NCI-H1105 treated with DMSO at 0.1 percent for 48 hours (cell line): ENCODE measurements at places on chromosomes 11 and 22.

DNA sequence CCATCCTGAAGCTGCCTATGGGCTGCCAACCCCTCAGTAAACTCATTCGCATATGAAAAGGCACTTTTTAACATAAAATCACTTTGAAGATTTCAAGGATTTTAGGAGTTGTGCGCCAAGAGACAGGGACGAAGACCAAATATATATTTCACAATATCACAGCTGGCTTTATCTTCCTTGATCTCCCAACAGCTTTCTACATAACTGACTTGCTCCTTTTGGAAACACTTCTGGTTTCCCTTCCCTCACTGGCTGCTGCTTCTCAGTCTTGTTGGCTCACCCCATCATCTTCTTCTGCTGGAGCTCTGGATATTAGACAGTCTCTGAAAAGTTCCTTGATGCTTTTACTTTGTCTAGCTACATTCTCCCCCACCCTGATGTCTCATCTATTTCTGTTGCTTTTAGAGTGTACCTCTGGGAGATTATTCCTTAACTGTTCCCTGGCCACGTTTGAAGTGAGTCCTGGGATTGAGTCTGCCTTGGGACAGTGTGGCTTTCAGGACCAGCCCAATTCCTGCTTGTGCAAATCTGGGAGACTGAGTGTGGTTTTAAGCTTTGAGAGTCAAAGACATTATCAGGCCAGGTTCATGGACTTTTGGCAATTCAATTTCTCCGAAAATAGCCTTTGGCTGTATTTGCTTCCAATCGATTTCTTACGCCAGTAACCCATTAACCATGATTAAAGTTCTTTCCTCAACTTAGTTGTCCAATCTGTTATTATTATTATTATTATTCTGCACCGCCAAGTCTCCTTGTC lies 30.9 kb upstream of the NNMT start:
- no peak for DNase-seq

DNA sequence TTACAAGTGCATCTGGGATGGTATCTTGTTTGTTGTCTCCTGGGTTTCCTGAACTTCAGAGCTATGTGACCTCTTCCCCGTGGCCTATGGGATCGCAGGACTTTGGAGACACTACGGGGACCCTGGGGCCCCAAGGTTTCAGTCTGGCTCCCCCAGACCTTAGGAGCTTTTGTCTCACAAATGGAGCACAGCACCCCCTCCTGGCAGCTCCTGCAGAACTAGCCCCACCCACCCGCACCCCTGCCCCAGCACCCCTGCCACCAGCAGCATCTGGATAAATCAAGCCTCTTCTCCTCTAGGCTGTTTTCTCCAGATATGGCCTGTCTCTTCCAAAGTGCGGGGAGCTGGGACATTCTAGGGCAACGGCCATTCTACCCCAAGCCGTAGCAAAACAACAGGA lies 10.4 kb downstream of the RCOR2 start:
- DNase-seq: no peak

DNA sequence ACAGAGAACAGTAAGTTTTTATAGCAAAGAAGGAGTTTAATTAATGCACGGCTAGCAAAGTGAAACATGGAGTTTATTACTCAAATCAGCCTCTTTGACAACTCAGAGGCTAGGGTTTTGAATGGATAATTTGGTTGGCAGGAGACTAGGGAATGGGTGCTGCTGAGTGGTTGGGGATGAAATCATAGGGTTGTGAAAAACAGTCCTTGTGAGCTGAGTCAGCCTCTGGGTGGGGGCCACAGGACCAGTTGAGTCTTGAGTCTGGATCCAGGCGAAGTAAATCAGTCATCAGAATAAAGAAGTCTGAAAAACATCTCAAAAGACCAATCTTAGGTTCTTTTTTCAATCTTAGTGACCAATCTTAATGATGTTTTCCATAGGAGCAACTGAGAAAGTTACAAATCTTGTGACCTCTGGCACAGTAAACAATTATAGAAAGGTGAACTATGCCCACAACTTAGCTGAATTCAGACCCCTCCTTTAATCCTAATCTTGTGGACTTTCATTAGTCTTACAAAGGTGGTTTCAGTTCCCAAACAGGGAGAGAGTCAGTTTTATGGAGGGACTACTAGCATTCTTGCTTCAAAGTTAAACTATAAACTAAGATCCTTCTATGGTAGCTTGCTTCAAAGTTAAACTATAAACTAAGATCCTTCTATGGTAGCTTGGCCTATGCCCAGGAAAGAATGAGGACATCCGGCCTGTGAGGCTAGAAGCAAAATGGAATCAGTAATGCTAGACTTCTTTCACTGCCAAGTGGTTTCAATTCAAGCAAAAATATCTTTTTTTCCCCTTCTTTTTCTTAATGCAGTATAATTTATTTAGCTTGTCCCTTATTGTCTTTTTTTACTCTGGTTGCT lies 84.5 kb downstream of the AASDHPPT start:
- no peak for DNase-seq

DNA sequence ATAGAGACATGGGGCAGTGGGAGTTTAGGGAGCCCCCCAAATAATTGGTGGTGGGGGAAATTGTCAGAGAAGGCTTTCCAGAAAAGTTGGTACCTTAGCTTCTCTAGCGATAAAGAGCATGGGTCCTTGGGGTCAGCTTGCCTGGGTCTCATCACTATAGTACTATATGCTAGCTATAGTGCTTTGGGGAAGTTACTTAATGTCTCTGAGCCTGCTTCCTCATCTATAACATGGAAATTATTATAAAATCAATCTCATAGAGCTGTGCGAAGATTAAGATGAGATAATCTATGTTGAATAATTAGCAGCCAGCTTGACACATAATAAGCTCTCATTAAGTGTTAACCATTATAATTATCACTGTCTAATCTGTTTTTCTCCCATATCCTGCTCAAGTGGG lies 41.2 kb downstream of the STIM1 start:
- no peak for DNase-seq

DNA sequence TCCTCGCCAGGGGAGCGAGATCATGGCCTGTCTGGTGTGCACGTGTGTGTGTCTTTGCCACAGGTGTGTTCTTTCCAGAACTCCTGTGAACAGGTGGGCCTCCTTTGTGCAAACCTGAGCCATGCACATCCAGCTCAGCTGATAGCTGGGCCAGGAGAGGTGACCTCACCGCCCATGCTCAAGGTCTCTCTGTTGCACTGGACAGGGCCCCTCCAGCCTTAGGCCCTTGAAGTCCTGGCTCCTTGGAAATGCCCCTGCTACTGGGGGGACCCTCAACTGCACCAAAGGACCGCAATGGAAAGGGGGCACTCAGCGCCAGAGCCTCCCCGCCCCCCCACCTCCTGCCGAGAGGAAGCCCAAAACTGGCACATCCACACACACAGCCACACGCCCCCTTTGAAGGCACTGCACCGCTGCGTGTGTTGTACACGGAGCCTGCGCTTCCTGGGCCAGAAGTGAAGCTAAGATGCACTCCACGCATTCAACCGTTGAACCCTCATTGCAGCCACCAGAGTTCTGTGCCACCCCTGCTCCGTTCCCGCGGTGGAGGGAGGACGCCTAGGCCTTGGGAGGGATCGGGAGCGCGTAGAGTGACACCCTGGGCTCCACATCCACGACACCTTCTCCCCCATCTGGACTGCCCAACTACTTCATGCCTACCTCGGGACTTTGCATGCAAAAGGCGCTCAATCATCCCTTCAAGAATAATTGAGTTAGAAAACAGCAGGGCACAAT lies 16.4 kb upstream of the IL2RB start:
- no peak for DNase-seq

DNA sequence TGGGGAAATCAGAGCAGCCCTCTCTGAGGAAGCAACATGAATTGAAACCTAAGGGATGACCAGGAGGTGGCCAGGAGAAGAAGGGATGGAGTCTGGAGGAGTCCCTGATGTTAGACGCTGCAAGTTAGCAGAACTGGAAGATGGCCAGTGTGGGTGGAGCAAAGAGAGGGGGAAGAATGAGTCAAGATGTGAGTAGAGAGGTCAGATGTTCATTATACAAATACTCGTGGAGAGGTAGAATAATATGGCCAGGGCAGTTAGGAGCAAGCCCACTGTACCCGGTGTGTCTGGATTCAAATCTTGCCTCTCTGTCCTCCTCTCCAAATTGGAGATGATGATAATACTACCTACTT lies 242.0 kb downstream of the TENM4 start:
- DNase-seq: no peak

DNA sequence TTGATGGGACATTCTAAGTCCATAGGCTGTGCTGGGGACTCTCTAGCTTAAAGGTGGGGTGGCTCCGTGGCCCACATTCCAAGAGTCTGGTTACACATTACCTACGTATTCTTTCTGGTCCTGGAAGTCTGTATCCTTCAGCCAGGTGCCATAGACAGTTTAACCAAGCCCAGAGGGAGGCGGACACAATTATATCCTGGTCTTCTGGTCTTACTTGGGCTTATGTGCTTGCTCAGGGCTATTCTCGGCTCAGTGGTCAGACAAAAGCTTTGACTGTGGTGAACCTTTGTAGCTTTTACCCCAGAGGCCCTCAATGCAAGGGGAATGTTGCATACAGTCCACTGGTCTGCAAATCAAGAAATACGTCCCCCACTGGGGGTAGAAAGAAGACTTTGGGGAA lies 3.4 kb upstream of the INCENP start:
- DNase-seq: no peak

DNA sequence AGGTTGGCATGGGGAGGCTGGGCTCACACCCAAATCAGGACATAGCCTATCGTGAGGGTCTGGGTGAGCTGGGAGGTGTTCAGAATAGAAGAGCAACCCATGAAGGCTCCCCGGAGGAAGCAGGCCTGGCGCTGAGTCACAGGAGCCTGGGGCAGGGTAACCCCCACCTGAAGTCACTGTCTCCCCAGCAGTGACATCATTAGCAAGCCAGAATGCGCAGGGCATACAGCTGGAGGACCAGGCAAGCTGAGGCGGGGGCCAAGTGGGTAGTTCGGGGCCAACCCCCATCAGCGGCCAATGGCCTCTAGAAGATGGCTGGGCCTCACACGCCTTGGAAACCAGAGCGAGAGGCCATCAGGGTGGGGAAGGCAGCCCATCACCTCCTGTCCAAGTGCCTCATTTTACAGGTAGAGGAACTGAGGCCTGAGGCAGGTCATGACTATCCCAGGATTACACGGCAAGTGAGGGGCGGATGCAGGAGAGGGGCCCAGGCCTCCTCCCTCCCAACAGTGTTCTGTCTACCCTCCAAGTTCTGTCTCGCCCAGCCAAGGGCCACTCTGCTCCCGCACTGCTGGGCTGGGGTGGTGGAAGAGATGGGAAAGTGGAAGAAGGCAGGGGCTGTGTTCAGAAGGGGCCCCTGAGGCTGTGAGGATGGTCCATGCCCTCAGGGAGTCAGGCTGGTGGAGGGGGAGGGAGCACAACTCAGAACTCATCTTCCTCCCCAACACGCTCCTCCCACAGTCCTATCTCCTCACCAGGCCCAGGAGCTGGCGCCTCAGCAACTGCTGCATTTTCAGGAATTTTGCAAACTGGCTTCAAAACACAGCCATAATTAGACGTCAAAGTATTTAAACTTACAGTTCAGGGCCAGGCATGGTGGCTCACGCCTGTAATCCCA lies 24.6 kb downstream of the RPL3 start:
- no peak for DNase-seq

- no peak for DNase-seq
Observed at GRCh38 chr22:49541693-49542230, 285.9 kb downstream of the BRD1 start.

GRCh38 chr11:43072096-43072495 lies 239.7 kb upstream of the API5 start:
- DNase-seq: no peak

DNA sequence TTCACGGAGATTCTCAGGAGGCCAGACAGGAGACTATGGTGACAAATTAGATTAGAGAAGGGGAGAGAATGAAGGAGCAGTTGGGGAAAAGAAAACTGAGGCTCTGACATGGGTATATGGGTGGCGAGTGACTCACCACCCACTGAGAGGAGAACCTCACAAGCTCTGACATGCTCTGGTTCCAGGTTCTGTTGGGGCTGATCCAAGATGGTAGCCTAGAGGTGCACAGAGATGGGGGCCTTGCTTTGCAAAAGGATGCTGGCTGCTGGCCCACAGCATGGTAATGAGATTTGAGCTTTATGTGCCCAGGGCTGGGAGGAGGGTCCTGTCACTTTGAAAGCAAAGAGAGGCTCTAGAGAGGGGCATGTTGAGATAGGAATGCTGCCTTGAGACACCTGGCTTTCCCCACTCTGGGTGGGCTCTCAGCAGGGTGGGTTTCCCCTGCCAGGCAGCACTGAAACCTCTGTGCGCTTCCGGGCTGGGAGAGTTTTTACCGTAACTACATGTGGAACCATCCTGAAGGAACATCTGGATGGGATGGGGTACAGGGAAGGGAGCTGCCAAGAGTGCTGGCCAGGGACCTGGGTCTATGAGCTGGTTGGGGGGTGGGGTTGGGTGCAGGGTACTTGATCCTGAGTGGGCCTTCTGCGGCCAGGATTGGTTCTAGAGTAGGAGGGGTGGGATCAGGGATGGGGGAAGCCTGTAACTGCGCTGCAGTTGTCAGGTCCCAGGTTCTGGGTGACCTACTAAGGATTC lies 1.2 kb upstream of the GRK2 start:
- DNase-seq: no peak

- no peak for DNase-seq
Observed at GRCh38 chr11:87275176-87275575, 237.4 kb downstream of the TMEM135 start.

DNA sequence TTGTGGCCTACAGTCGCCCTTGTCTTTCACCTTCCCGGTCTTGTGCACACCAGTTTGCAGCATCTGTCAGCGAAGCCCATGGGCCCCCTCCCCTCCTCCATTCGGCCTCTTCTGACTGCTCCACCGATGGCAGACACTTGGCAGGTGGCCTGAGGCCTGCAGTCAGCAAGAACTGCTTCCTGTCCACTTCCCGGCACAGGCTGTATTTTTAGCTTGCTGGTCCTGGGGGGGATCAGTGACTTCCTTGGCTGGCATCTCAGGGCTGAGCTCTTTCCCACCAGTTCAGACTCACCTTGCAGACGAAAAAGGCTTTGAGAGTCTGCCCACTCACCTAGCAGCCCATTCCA lies 106.4 kb downstream of the SYN3 start:
- DNase-seq: no peak

DNA sequence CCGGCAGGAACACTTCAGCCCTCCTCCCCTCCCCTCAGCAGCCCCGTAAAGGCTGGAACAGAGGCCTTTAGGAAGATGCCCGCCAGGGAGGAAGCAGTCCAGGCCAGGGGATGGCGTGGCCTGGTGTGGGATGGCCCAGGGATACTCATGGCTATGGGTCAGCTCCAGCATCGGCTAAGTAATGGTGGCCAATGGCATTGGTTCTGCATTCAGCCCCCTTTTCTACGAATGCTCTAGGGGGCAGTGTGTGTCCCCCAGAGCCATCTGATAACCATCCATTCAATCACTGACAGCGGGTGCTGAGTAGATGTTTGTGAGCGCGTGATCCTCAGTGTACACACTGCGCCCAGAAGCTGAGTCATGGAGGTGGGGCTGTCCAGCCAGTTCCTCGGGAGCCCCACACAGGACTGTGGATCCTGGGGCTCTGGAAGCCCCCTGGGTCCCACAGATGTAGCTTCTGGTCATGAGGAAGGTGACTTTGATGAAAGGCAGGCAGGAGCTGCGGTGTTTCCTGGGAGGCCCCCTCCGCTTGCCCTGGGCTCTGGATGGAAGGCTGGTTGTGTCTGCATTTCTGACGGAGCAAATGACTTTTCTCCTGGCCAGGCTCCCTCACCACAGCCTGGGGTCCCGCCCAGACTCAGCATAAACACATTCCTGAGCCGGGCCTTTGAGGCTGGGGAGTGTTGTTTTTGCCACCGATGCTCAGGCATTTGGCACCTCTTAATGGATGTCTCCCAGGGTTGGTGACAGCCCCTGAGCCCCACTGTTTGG lies 46.5 kb downstream of the FBLN1 start:
- DNase-seq: no peak
